ENCODE measurements at places on chromosomes 7 and 10. TPM values are rescaled to one million over a fixed set of nuclear protein-coding genes. Genes with fewer than 3 reads are reported as not detected.

Gene MARVELD1
- 21.0 TPM for total RNA-seq

DNA sequence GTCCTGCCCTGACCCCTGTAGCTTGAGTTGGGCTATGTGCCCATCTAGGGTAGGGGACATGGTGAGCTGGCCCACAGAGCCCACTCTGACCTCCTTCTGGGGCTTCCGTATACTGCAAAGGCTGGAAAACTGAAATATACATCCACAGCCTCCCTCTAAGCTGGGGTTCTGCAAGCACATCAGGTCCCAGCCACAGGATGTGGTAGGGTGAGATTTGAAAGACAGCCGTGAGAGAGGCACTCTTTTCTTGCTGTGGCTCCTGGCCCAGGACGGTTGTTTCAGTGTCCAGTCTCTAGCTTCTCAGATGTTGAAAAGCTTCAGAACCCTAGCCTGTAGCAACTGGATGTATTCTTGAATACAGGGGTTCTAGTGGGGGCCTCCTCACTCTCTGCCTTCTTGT lies 60.1 kb upstream of the ADRB1 start:
- no peak for DNase-seq
- no peak overlapping the region for H3K27ac ChIP-seq
- H3K4me1 ChIP-seq: peaks cover 11% of the 10 kb centered on the region

DNA sequence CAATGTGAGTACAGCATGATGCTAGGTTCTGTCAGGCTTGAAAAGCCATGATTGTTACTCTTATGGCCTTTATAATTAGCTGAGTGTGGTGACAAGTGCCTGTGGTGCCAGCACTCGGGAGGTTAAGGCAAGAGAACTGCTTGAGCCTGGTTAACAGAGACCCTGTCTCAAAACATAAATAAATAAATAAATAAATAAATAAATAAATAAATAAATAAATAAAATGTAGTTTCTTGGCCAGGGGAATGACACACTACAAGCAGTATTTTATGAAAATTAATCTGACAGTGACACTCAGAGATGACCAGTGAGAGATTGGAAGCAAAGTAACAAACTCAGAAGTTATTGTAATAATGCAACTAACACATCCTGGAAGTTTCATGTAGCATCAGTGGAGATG lies 2.3 kb upstream of the MORN4 start:
- H3K4me1 ChIP-seq: peaks cover 13% of the 10 kb centered on the region
- H3K27ac ChIP-seq: no peak overlapping the region

Gene DPP6
- 6.4 TPM for total RNA-seq

Gene MICALL2
- 118 TPM for total RNA-seq
